ENCODE measurements at places on chromosomes 1 and 21.
A peak's percentile ranks its signal among the peaks of the same experiment; 100 is the strongest.

DNA sequence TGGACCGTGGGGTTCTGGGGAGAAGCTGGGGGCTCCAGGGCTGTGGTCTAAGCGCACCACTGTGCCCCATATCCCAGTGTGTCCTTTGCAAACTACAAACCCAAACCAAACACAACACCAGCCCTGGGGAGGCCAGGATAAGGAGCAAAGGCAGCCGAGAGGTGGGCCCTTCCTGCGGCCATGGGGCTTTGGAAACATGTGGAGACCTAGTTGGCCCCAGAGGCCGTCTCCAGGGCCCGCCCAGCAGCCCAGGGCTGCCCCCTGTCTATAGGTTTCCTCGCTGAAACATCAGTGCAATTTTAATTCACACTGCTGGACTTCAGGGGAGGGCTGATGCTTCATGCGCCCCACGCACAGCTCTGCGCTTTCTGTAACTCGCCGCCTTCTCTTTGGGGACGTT, 61.3 kb downstream of the PRDM16 start:
- no peak for DNase-seq

GRCh38 chr1:227903614-227904501, 43.9 kb downstream of the WNT9A start:
- no peak for DNase-seq

DNA sequence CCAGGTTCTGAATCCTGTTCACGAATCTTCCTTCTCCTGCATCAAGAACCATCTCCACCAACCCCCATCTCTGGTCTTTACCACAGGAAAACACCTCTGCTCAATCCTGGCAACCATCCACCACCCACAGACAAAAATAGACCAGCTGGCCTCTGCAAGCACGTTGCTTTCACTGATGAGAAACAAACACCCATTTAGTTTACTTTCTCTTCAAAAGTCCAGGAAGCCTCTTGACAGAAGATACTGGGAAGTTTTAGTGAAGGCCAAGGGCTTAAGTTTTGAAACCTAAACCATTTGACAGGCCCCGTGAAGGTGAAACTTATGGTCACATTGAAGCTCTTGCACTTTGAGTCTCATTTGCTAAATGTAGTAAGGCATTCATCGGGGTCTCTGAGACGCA, 122.6 kb upstream of the PPP2R5A start:
- peak; percentile 60 for DNase-seq

DNA sequence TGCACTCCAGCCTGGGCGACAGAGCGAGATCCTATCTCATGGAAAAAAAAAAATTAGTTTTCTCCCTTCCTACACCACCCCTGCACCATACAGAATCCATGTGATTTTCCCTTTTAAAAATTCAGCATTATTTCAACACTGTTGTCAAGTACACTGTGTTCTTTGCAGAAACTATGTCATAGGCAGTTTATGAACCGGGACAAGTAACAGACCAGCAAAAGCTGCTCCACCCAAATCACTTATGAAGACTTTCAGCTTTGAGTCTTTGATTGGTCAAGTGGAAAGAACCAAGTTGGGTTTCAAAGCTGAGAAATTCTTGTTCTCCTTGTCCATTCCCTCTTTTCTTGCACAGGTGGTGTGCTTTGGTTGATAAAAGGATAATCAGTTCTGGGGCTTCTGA, 173.0 kb downstream of the CDC7 start:
- no peak for DNase-seq

DNA sequence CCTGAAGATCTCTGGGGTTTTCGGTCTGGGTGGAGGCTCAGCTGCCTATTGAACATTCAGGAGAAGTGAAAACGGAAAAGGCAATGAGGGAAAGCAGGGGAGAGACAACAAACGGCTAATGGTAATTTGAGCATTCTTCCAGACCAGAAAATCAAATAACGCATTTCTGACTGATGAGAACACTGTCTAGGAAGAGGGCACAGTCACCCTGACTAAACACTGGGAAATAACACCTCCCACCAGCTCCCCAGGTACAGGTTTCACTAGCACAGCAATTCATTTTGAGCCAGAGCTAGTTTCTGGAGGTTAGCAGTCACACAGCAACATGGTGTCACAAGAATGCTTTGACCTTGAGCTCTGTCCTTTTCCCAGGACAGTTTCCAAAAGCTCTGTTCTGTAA, 21.1 kb downstream of the NCF2 start:
- peak; percentile 48 for DNase-seq

- DNase-seq: no peak
Measured at GRCh38 chr21:40186045-40186444, 318.8 kb downstream of the PCP4 start.

GRCh38 chr1:15866721-15867201, 19.3 kb downstream of the SPEN start:
- no peak for DNase-seq

Measured in activated naive CD4-positive, alpha-beta T cell treated with anti-CD3 and anti-CD28 coated beads for 36 hours (primary cell).